ENCODE measurements at places on chromosomes 3 and 15.
A peak's percentile ranks its signal among the peaks of the same experiment; 100 is the strongest.

- DNase-seq = no peak
Observed at GRCh38 chr3:101068876-101069606, 75.8 kb upstream of the ABI3BP start.

GRCh38 chr15:32878342-32878741, 160.5 kb downstream of the GREM1 start:
- no peak for DNase-seq

- peak; percentile 85 for DNase-seq
Observed at GRCh38 chr3:173584838-173585831, 187.6 kb downstream of the NLGN1 start.

- no peak for DNase-seq
Observed at GRCh38 chr3:33940736-33941135, 142.3 kb downstream of the PDCD6IP start.

DNA sequence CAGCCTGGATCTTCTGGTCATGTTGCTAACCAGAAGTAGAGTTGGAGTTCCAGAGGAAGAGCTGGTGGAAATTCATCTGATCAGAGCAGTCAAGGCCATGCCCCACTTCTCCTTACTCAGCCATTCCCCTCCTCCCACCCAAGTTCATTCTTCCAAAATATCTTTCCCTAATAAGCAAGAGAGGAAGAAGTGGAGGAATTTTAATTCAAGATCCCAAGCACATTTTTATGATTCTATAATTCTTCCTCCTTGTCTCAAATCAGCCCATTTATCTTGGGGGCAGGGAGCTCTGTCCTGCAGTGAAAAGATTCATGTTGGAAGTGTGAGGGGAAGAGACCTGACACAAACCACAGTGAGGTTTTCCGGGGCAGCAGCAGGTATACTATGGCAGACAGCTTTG, 85.0 kb upstream of the GALNT15 start:
- DNase-seq = no peak

DNA sequence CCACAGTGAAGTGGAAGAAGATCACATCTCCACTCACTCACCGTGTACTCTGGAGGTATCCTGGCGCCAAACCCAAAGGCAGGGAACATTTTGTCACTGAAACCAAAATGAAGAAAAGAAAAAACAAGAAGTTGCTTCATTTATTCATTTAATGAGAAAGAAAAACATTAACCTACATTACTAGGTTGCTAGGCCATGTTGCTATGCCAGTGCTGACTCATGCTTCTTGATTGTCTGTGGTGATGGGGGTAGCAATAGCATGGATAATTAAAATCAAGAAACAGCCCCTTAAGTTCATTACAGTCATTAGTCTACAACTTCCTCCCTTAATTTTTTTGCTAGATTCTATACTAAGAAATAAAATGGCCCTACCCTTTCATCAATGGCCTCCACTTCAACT, 52.7 kb upstream of the MRPL3 start:
- no peak for DNase-seq

GRCh38 chr15:75238150-75238549, 20.0 kb upstream of the GOLGA6C start:
- DNase-seq = no peak

DNA sequence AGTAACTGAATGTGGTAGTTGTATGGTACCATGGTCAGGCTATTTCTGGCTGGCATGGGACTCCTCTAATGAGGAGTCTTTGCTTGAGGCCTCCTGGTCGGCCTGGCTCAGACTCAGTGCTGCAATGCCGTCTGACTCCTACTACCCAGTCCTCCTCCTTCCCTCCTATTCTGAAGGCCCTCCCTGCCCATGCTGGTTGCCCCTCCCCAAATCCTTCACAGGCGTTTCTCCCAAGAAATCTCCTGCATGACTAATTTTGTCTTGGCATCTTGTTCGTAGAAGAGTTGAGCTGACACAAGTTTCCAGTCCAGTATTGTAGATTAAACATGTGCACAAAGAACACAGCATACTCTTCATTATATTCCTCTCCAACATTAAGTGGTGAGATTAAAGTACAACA, 115.5 kb downstream of the NFKBIZ start:
- DNase-seq = peak; percentile 47

GRCh38 chr3:155605571-155605970, 139.3 kb downstream of the PLCH1 start:
- no peak for DNase-seq

DNA sequence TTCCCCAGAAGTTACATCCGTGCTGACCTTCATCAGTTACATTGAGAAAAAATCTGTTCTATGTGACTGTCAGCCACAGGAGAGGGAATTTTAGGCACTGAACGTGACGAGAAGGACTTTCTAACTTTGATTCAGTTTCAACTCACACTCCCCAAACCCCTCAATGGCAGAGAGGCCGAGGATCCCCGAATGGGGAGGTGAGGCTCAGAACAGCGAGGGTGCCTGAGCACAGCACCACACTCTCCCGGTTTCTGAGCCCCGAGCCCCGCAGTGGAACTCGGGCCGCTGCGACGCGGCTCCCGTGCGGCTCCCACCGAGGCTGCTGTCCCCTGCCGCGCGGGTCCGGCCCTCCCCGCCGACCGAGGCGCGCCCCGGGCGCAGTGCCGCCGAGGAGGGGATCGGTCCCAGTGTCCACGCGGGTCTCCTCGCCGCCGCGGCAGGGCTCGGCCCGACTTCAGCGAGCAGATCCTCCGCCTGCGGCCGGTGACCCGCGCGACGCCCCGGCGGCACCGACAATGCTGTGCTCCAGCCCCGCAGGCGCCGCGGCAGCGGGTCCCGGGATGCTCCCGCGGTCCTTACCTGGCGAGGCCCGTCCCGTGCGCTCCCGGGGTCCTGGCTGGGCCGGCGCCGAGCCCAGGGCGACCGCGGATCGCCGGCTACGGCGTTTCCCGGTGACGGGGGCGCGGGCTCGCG, 439 bp downstream of the CTXND1 start:
- DNase-seq = peak; percentile 74

DNA sequence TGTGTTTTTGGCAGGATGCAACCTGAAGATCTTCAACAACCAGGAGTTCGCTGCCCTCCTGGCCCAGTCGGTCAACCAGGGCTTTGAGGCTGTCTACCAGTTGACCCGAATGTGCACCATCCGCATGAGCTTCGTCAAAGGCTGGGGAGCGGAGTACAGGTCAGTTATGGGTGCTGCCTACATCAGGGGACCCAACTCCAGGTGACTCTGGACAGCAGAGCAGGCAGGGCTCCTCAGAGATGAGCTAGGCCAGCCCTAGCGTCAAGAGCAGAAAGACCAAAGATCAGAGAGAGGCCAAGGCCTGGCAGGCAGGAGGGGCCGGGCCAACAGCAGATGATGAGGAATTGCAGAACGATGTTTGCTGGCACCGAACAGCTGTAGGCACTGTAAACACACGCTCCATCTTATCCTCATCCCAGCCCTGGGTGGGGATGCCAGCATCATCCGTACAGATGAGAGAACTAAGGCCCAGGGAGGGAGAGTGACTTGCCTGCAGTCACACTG, 67.1 kb downstream of the AAGAB start:
- DNase-seq = no peak

GRCh38 chr3:110685630-110686029, 386.0 kb upstream of the NECTIN3 start:
- DNase-seq = no peak

DNA sequence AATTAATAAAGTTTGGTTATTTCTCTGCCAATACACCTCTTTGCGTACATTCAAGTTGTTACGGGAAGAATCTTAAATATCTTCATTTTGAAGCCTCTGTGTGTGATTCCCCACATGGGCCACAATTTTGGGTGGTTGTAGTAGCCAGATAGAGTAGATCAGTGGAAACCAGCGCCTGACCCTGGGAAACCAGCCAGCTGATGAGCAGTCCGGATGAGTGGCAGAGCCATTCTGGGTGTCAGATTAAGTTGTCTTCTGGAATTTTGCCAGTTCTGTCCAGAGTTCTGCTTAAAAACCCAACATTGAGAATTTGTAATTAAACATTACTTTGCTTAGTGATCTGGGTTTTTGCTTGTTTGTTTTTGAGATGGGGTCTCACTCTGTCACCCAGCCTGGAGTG, 49.7 kb downstream of the MRPS25 start:
- DNase-seq = no peak

GRCh38 chr3:134627831-134628230, 23.0 kb downstream of the KY start:
- DNase-seq = peak; percentile 33

GRCh38 chr15:60932051-60932915, 296.8 kb downstream of the RORA start:
- peak; percentile 69 for DNase-seq
